Activated T-helper 1 cell treated with Interleukin-2 at 50 U/mL for 16 hours (primary cell): ENCODE measurements at places on chromosomes 3 and 15.

DNA sequence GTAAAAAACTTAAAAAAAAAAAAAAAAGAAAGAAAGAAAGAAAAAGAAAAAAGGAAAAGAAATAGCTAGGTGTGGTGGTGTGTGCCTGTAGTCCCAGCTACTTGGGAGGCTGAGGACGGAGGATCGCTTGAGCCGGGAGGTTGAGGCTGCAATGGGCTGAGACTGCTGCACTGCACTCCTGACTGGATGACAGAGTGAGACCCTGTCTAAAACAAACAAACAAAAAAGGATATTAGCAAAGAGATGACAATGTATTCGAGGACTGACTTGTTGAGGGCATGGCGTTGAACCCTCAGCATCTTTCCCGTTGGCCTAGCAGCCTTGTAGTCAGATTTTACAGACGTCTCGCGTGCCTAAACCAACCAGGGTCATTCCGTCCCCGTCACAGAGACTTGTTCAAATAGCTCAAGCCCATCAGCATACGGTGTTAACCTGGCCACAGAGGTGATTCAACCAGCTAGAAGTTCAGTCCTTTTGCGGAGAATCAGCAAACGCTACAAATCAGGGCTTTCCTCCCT is 528 bp upstream of the NIT2 start:
- no peak for DNase-seq

GRCh38 chr3:146468234-146468633 is 1.1 kb downstream of the PLSCR2 start:
- no peak for DNase-seq

DNA sequence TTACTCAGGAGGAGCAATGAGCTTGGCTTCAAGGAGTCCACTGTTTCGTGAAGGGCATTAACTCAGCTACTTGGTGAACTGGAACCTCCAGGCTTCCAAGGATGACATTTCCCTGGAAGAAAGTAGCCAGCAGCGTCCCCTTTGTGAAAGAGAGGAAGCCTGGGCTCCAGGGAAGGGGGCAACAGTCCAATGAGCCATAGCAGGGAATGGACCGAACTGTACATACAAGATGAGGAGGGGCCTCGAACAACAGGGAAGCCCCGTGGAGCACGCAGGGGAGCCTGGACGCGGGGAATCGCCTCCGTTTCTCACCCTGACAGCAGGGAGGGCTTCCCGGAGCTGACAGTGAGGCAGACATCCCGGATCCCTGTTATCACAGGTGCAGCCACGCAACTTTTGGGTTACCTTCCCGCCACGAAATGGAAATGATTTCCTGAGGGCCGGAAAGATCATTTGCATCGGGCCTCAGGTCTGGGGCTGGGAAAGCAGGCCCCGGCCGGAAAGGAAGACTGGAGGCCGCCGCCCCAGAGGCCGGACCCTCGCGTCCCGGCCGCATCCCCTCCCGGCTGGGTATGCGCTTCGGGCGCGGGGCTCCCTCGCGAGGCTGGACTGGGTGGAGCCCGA is 475 bp upstream of the SPINT1 start:
- DNase-seq: no peak

DNA sequence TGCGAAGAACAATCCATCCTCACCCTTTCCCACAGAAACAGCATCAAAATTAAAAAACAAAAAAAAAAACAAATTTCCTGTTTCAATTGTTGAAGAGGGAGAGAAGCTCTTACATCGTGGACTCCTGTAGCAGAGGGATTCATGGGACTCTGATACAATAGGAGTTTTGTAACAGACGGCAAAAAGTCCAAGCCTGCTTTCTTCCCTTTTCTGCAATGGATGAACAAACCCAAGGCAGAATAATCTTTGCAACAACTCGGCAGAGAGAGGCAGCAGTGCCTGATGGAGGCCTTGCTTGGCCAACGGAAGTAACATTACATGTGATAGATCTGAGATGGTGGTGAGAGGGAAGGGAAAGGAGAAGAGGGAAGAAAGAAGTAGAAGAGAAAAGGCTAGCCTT is 26.9 kb downstream of the CCR4 start:
- DNase-seq: no peak

DNA sequence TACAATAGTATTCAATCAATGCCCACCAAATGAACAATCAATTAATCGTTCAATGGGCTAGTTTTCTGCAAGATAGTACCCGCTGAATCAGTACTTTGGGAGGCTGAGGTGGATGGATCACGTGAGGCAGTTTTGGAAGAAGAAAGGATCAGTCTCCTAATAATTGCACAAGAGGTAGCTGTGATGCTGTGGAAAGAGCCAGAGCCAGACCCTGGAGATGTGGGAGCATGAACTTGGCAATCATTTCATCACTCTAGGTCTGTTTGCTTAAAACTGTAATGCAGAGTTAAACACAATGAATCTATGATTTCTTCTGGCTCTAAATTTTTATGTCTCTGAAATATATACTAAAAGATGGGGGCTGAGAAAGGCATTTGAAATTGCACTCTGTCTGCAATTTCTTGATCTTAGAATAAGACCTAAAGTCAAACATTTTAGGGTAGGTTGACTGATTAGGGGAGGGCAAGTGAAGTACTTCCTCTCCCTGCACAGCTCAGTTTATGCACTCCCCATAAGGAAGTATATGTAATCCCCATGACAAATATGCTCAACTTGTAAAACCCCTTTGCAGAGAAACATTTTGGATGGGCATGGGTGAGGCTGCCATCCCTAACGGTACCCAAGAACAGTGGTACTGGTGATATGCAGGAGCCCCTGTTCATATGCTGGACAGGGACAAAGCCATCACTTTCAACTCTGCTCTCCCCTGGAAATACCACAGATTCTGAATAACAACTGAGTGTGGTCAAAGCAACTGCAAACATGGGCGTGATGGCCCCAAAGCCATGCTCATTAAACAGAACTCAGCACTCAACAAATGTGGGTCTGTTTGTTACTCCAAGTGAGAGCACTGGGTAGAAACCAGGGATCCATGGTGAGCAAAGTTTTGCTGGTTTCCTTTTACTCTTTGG is 28.6 kb upstream of the SPATA12 start:
- no peak for DNase-seq

GRCh38 chr3:77601823-77602415 is 562.0 kb downstream of the ROBO2 start:
- no peak for DNase-seq

GRCh38 chr3:58532794-58533220 is 4.2 kb downstream of the ACOX2 start:
- DNase-seq: peak; percentile 56

DNA sequence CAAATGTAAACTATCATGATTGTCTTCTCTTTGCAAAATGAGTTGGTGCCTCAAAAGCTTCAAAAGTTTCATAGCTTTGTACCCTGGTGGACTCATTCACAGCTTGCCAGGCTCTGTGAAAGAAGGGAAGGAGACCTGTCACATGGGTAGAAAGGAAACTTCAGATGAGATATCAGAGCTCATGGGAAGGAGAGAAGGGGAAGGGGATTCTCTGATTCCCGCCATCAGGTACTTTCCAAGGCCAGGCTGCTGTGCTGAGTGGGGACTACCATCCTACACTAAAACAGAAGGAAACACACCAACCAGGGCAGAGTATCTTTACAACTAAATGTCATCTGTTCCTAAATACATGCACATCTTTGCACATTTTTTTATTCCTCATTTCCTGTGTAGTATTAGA is 9.2 kb downstream of the ILDR1 start:
- no peak for DNase-seq

DNA sequence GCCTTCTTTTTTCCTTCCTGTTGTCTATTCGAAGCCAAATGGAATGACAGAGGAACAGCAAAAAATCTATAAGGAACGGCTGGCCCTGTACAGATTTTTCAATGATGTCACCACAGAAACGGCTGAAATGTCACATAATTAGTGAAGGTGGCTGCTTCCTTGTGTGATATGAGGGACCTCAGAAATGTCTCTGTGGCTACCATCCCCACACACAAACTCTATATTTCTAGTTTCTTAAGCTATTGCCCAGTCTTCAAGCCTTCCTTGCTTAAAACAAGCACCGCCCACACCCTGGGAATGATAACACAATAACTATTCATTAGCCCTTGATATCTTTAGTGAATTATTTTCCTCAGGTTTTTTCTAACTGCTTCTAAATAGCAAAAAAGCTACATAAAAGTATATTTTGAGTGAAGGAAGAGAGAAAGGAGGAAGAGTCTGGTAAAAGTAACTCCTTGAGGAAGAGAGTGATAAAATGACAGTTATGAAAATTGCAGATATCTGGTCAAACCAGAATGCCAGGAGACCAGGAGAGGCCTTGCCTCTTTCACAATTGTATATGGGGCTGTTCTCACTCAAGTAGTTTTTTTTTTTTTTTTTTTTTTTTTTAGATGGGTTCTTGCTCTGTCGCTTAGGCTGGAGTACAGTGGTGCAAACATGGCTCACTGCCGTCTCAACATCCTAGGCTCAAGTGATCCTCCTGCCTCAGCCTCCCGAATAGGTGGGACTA is 38.7 kb downstream of the FMN1 start:
- DNase-seq: no peak

GRCh38 chr15:69359722-69360121 is 54.4 kb upstream of the KIF23 start:
- no peak for DNase-seq

GRCh38 chr15:44314512-44314911 is 26.0 kb downstream of the GOLM2 start:
- no peak for DNase-seq

DNA sequence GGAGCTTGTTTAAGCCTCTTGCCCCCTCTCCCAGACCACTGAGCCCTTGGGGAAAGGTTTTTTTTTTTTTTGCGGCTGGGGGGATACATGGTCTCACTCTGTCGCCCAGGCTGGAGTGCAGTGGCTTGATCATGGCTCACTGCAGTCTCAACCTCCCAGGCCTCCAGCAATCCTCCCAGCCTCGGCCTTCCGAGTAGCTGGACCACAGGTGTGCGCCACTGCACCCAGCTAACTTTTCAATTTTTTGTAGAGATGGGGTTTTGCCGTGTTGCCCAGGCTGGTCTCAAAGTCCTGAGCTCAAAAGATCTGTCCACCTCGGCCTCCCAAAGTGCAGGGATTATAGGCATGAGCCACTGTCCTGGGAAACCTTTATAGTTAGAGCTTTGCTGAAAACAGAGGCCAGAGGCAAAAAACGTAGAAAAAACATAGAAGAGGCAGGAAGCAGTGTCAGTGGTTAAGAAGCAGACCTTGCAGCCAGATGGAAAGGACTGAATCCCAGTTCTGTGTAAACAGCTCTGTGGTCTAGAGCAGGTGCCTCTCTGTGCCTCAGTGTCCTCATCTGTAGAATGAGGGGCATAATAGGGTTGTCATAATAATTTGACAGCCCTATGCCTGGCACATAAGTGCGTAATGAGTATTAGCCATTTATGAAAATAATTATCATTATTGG is 33.1 kb downstream of the CMTM7 start:
- DNase-seq: no peak

GRCh38 chr3:48064292-48064829 is 48.1 kb upstream of the MAP4 start:
- no peak for DNase-seq

- DNase-seq: no peak
Observed at GRCh38 chr3:108134555-108134880, 43.7 kb upstream of the CD47 start.

- DNase-seq: no peak
Observed at GRCh38 chr3:123414973-123415775, 33.7 kb downstream of the ADCY5 start.

DNA sequence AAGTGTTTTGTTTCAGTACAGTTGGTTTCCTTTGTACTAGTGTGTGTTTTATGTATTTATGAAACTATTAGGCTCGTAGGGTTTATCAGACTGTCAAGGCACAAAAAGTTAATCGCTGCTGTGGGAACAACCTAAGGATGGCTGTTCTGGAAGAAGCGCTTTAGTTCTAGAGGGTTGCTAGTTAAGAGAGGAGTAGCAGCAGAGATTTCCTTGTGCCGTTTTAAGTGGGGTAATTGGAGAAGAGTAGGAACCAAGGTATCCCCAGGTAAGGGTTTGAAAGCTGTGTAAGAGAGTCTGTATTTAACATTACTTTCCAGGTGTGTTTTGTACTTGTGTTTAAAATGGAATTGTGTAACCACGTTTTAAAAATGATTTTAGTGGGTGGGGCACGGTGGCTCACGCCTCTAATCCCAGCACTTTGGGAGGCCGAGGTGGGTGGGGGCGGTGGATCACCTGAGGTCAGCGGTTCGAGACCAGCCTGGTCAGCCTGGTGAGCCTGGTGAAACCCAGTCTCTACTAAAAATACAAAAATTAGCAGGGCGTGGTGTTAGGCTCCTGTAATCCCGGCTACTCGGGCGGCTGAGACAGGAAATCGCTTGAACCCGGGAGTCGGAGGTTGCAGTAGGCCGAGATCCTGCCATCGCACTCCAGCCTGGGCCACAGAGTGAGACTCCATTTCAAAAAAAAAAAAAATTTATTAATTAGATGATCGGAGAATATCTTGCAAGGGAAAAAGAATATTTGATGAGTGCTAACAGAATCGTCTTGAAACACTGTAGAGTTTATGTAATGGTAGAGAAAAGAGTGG is 2.6 kb downstream of the MORF4L1 start:
- DNase-seq: no peak

DNA sequence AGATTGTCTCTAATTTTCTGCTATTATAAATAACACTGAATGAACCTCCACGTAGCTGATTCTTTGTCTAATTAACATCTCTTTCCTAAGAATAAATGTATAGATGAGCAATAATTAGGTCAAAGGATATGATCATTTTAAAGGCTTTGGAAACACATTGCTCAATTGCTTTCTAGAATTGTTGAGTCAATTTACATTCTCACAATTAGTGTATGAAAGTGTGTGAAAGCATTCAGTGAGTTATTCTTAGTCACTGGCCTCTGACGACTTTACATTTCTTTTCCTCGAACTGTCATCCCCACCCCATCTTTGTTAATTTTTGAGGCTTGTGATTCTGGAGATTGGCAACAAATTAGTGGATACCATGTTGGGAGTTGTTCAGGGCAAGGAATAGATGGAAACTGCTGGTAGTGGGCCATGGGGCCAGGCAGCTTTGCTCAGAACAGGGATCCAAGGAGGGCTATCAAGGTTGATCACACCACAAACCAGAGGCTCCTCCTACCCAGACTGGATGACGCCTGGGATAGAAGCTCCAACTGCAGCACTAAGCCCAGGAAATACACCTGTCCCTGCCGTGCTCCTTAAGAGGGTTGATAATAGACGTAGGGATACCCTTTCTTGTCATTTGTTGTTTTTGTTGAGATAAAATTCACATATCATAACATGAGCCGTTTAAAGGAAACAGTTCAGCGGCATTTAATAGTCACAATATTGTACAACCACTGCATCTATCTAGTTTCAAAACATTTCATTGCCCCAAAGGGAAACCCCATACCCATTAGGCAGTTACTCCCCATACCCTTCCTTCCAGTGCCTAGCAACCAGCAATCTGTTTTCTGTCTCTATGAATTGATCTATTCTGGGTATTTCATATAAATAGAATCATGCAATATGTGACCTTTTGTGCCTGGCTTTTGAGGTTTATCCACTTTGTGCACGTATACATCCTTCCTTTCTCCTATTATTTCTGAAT is 27.9 kb downstream of the EIF1B start:
- DNase-seq: no peak

DNA sequence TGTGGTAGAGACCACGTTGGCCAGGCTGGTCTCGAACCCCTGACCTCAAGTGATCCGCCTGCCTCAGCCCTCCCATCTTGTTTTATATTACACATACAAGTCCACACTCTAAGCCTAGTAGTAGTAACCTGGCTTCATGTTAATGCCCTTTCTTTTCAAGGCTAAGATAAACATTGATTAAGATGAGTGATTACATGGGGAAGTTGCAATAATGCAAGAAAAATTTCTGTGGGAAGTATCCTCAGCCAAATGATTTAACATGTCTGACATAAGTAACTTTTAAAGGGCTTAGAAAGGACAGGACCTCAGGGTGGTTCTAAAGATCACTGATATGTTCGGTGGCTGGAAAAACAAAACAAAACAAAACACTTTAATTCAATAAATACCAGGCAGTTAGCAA is 72.1 kb downstream of the SFMBT1 start:
- DNase-seq: no peak
